ENCODE measurements at places on chromosomes 3 and 15.

- DNase-seq = no peak
Measured at GRCh38 chr15:82950746-82951370, 1.7 kb downstream of the HOMER2 start.

DNA sequence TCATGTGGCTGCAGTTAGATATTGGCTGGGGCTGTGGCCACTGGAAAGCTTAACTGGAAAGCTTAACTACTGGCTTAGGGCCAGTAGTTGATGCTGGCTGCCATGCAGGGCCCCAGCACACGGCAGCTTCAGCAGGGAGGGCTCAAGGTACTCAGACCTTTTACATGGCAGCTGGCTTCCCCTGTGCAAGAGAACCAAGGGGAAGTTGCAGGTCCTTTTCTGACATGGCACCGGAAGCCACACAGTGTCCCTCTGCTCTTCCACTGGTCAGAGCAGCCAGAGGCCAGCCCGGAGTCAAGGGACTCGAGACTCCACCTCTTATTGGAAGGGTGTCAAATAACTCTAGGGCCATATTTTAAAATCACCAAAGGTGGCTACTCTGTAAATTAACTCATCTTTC, 24.5 kb downstream of the CCR9 start:
- DNase-seq = no peak

DNA sequence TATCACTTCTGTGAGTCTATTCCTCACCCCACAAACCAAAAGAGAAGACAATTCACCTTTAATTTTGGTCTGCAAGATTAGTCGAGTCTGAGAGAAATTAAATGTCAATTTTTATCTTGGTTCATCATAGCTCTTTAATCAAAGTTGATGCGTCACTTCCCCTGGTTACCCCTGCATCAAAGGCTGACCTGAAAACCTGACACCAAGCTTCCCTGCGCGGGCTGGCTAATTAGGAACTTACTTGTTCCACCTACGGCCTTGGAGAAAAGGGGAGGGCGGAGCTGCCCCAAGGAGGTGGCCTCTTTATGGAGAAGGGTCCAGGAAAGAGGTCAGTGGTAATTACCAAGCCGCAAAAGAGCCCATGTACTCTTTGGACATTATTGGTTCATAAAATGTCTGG, 218.4 kb downstream of the ARRDC4 start:
- DNase-seq = no peak

DNA sequence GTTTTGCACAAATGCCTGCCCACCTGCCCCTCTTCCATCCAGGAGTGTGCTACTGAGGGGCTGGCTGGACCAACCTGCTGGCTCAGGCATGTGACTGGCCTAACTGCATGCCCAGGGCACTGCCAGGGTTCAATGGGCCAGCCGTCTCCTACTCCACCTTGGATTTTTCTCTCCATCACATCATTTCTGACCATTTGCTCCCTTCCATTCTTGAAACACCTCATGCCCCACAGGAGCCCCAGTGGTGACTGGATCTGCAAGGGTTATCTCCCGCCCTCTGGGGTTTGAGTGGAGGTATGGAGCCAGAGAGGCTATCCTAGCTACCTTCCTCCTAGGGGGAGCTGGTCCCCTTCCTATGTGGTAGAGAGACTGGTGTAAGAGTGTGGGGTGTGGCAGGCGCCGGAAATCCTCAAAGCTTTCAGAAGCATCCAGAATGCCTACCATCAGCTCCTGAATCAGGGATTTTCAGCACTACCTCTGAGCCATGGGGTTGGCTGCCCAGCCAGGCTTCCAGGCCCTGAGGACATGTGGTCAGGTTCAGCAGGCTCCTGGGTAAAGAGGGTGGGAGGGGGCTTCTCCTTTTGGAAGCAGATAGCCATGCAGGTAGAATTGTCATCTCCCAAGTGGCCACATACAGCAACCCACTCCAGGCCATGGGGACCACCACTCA, 2.9 kb upstream of the MANF start:
- DNase-seq = no peak

- DNase-seq = no peak
Measured at GRCh38 chr3:190048932-190049441, 71.7 kb downstream of the P3H2 start.

GRCh38 chr15:101070502-101071273, 151.5 kb downstream of the LRRK1 start:
- DNase-seq = no peak

- no peak for DNase-seq
Measured at GRCh38 chr15:34794590-34795206, 651 bp downstream of the ACTC1 start.

GRCh38 chr3:31533169-31534064, 692 bp downstream of the STT3B start:
- no peak for DNase-seq

DNA sequence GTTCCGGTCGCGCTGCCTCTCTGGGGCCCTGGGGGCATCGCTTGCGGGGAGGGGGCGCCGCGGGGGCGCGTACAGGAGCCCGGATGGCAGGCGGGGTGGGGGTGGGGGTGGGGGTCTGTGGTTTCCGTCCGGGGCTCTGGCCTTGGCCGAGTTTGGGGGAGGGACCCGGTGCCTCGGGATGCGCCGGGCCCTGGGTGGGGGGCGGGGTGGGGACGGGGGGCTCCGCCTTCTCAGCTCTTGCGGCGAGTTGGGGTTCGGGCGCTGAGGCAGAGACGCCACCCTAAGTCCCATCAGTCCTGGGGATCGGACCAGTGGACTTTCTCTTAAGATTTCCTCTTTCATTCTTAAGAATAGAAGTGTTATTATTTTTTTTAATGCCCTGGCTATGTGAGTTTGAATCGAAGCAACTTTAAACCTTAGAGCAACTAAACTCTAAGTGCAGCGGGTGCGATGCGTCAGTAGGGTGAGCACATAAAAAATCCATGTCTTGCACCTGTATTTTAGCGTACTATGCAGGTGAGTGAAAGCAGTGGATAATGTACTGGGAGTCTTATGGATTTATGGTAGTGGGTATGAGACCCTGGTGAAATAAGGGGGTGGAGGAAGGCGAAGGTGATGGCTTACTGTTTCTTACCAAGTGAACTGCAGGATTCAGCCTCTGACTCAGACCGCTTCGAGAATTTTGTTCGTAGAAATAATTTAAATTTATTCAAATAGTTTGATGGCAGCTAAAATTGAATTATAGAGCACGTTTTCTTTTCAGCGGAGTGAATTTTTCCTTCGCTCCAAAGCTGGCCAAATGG, 762 bp downstream of the CTNNB1 start:
- DNase-seq = no peak

- DNase-seq = no peak
Measured at GRCh38 chr15:81170511-81170910, 26.2 kb upstream of the IL16 start.

- DNase-seq = no peak
Measured at GRCh38 chr3:4936982-4937614, 42.1 kb upstream of the BHLHE40 start.

All from NCI-H1417 treated with DMSO at 0.1 percent for 48 hours (cell line).